Heart right ventricle (tissue), 16 donors: ENCODE measurements at places on chromosomes 3 and 15. TPM values are rescaled to one million over a fixed set of nuclear protein-coding genes. Genes with fewer than 3 reads are reported as not detected.

DNA sequence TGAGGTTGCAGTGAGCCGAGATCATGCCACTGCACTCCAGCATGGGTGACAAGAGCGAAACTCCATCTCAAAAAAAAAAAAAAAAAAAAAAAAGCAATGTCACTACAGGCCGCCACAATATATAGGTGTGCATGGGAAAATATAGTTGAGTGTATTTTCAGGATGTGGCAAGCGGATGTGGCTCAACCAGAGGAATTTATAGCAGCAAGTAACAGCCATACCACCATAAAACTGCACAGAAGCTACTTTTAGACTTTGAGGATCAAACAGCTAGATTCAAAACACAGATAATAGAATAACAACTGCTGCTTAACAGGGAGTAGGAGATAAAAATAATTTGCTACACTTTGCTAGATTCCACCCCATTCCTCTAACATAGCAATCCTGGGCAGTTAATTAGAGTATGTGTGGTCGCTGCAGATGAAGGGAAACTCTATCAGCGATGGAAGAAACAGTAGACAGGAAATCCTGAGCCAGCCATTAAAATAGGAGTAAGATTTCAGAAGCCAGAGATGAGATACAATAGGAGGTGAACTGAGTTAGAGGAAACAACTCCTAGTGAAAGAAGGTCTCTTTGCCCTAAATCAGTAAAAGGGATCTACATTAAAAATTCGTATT, 318.7 kb upstream of the STT3B start:
- H3K27ac ChIP-seq: no peak overlapping the region
- H3K27me3 ChIP-seq: no peaks in the 10 kb centered on the region
- H3K4me3 ChIP-seq: no peak overlapping the region

DNA sequence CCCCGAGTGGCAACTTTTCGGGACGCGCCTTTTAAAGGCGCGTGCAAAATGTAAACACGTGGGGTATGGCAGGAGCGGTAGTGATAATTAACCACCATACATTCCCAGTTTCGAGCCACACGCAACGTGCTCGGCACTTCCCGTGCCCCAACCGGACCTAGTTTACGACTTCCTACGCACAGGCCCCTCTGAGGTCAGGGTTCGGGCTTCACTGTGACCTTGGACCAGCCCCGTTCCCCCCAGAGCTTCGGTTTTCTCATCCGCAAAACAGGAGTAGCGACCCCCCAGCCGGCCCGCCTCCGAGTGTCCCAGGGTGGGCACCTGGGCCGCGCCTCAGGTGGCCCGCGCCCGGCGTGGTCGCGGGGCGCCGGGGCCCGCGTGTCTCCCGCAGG, 451 bp downstream of the CHCHD4 start:
- H3K36me3 ChIP-seq: no peaks in the 10 kb centered on the region
- peak; percentile 65 for DNase-seq
- peak overlapping the region; percentile 81 for H3K4me3 ChIP-seq
- no peaks in the 10 kb centered on the region for H3K27me3 ChIP-seq
- H3K4me1 ChIP-seq: peaks cover 47% of the 10 kb centered on the region

GRCh38 chr15:84818261-84819131, 1.3 kb downstream of the ALPK3 start:
- peak overlapping the region; percentile 63 for H3K4me3 ChIP-seq
- peaks cover 57% of the 10 kb centered on the region for H3K4me1 ChIP-seq
- H3K27me3 ChIP-seq: no peaks in the 10 kb centered on the region
- H3K27ac ChIP-seq: peak overlapping the region; percentile 95
- peak; percentile 71 for DNase-seq

DNA sequence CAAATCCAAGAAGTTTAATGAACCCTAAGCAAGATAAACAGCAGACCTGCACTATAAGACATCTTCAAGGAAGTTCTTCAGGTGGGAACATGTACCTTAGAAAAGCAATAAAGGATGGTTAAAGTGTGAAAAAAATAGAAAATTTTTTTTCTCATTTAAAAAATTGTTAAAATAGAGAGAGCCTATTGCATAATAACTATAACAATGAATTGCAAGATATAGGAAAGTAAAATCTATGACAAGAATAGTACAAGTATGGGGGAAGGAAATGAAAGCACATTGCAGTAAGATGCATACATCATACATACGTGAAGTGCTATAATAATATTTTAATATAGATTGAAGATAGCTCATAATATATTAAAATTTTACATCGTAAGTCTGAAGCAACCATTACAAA, 310.1 kb upstream of the KCNMB2 start:
- no peak for DNase-seq
- no peaks in the 10 kb centered on the region for H3K27me3 ChIP-seq
- no peak overlapping the region for H3K27ac ChIP-seq
- H3K4me3 ChIP-seq: no peak overlapping the region

DNA sequence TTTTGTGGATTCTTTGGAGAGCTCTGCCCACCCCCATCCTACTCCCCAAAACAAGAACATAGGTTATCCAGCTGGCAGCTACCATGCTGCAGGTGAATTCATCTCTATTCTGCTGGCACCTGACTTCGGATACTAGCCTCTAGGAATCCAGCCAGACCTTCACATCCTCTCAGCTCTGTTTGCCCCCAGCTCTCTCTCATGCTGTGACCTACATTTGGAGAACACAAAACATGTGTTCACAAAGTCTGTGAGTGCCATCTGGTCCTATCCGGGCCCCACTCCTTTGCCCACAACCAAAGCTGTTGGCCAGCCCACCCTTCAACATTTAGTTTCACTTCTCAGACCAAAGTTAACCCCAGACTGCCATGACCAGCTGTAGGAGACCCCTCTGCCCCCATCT, 89.4 kb upstream of the C3orf80 start:
- no peak for DNase-seq
- no peaks in the 10 kb centered on the region for H3K36me3 ChIP-seq
- no peak overlapping the region for H3K4me3 ChIP-seq
- no peaks in the 10 kb centered on the region for H3K4me1 ChIP-seq
- H3K27me3 ChIP-seq: no peaks in the 10 kb centered on the region

GRCh38 chr3:129890125-129890524, 3.4 kb downstream of the TMCC1 start:
- no peaks in the 10 kb centered on the region for H3K27me3 ChIP-seq
- H3K4me1 ChIP-seq: peaks cover 44% of the 10 kb centered on the region
- no peak overlapping the region for H3K27ac ChIP-seq
- H3K36me3 ChIP-seq: no peaks in the 10 kb centered on the region
- no peak for DNase-seq

GRCh38 chr3:44721231-44722102, 8.0 kb upstream of the ZNF501 start:
- H3K27me3 ChIP-seq: no peaks in the 10 kb centered on the region
- no peak overlapping the region for H3K4me3 ChIP-seq
- H3K4me1 ChIP-seq: no peaks in the 10 kb centered on the region
- peaks cover 53% of the 10 kb centered on the region for H3K36me3 ChIP-seq
- H3K27ac ChIP-seq: no peak overlapping the region
- DNase-seq: no peak

GRCh38 chr3:70096376-70097066, 97.0 kb downstream of the SAMMSON start:
- DNase-seq: no peak
- H3K27me3 ChIP-seq: no peaks in the 10 kb centered on the region
- no peaks in the 10 kb centered on the region for H3K36me3 ChIP-seq
- no peaks in the 10 kb centered on the region for H3K4me1 ChIP-seq
- no peak overlapping the region for H3K4me3 ChIP-seq

DNA sequence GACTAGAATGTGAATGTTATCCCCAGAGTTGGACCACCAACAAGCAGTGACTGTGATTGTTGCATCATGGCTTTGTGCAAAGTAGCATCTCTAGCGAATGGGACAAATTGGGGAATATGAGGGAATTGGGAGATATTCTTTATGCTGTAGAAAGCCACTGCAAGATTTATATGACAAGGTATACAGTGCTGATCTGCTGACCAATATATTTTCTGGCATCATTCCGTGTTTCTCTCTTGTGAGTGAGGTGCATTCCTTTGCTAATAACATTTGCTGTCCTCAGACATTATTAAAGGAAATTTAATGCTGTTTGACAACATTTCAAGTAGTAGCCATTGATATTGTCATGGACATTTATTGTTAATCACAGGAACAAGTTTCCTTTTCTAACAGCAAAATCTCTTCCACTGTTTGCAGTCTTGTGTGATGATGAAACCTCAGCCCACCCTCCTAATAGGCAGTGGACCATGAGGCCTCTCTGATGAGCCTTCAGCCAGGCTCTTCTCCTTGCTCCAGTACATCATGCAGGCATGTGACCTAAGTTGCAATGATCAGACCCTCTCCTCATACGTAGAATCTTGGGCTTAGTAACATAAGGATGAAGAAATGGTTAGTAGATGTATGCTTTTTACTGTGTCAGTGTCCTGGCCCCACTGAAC, 16.1 kb downstream of the CNTN4 start:
- no peaks in the 10 kb centered on the region for H3K36me3 ChIP-seq
- no peak overlapping the region for H3K4me3 ChIP-seq
- no peak for DNase-seq
- no peak overlapping the region for H3K27ac ChIP-seq

- H3K27me3 ChIP-seq: no peaks in the 10 kb centered on the region
- no peaks in the 10 kb centered on the region for H3K4me1 ChIP-seq
- no peak for DNase-seq
- no peaks in the 10 kb centered on the region for H3K36me3 ChIP-seq
- no peak overlapping the region for H3K27ac ChIP-seq
- H3K4me3 ChIP-seq: no peak overlapping the region
Observed at GRCh38 chr3:105585-105984, 91.0 kb upstream of the CHL1 start.

The MST1R gene
- 7.1 TPM for polyA plus RNA-seq

The CILP gene
- 2.1 TPM for polyA plus RNA-seq

The FBXO40 gene
- 2.9 TPM for polyA plus RNA-seq
